ENCODE measurements at places on chromosomes 11 and 22. TPM values are rescaled to one million over a fixed set of nuclear protein-coding genes. Genes with fewer than 3 reads are reported as not detected.
A peak's percentile ranks its signal among the peaks of the same experiment; 100 is the strongest.

The OTOG gene
- not detected for total RNA-seq

The SMTNL1 gene
- total RNA-seq, result not detected

The XKR3 gene
- not detected for total RNA-seq

The CALCA gene
- not detected for total RNA-seq

The RFPL3 gene
- not detected for total RNA-seq

The SPDYC gene
- not detected for total RNA-seq

The KDM4E gene
- total RNA-seq, result not detected

The IFITM10 gene
- 0.92 TPM for total RNA-seq

The F2 gene
- total RNA-seq, result not detected

The PKP3 gene
- total RNA-seq, result 0.32 TPM

The TAF6L gene
- 8.2 TPM for total RNA-seq

The HBE1 gene
- total RNA-seq, result not detected

The CEP126 gene
- 1.1 TPM for total RNA-seq

DNA sequence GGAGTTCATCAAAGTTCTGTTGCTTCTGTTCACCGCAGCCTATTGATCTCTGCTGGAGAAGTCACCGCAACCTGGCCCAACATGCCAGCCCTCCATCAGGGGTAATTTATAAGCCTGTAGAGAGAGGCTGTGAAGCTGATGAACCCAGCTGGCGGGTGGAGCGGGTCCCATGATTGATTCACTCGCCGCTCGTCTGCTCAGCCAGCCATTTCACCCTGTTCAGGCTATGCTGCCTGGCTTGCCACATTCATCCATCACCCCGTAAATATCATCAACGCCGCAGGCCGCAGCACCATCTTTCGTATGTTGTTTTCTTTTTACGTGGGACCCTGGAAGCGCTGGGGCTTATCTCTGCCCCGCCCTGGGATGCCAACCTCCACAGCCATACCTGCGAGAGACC is 116.7 kb upstream of the OPCML start:
- no peak for DNase-seq

- no peak for DNase-seq
These were observed 32.5 kb downstream of the DRG1 start for GRCh38 chr22:31431950-31432349.

- DNase-seq, result no peak
These were observed 126.1 kb downstream of the PGR start for GRCh38 chr11:101003468-101003867.

- DNase-seq, result no peak
These were observed 892.4 kb downstream of the KCNA4 start for GRCh38 chr11:29124470-29124869.

DNA sequence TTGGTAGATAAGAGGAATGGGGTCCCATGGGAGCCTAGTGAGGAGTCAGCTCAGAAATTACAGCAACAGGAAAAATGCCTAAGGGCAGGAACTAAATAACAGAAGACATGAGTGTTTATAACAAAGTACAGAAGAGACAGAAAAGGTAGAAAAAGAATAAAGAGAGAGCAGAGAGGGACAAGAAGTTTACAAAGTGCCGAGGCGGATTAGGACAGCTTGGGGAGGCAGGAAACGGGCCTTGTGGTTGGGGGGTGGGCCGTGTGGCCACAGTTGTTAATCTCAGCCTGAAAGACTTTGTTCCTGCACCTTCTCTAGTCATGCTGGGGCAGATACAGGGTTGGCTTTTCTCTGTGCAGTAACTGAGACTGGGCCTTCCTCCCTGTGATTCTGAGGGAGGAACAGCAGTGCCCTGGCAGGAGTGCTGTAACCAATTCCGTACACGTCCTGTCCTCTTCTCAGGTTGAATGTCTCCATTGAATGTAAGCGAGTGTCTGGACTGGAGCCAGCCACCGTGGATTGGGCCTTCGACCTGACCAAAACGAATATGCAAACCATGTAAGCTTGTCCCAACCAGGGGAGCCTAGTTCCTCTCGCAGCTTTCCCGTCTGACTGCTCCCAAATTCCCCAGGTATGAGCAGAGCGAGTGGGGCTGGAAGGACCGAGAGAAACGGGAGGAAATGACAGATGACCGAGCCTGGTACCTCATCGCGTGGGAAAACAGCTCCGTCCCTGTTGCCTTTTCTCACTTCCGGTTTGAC is 13.2 kb downstream of the NAA40 start:
- no peak for DNase-seq

- no peak for DNase-seq
These were observed 33.1 kb upstream of the CARS1 start for GRCh38 chr11:3090096-3090901.

DNA sequence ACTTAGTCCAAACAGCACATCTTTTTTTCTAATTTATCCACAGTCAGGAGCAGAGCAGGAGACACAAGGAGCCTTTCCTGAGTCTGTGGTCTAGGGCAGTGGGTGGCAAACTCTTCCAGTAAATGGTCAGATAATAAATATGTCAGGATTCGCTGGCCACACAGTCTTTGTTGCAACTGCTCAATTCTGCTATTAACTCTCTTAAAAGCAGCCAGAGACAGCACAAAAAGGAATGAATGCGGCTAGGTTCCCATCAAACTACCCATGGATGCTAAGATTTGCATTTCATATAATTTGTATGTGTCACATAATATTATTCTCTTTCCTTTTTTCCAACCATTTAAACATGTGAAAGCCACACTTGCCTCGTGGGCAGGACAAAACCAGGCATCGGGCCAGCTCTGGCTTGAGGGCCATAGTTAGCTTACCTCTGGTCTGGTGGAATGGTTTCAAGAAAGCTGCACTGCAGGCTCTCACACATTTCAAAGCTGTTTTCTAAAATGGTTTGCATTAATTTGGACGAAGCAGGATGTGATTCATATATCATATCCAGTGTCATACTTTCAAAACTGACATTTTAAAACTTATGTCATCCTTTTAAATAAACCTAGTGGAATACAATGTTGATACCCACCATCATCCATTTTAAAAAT is 64.7 kb upstream of the CD5 start:
- no peak for DNase-seq

GRCh38 chr22:38034278-38034882 is 22.8 kb upstream of the PICK1 start:
- peak; percentile 89 for DNase-seq

- no peak for DNase-seq
These were observed 5.6 kb upstream of the ANKRD13D start for GRCh38 chr11:67283481-67283963.

GRCh38 chr22:44109416-44109815 is 71.3 kb upstream of the PARVG start:
- DNase-seq, result no peak

DNA sequence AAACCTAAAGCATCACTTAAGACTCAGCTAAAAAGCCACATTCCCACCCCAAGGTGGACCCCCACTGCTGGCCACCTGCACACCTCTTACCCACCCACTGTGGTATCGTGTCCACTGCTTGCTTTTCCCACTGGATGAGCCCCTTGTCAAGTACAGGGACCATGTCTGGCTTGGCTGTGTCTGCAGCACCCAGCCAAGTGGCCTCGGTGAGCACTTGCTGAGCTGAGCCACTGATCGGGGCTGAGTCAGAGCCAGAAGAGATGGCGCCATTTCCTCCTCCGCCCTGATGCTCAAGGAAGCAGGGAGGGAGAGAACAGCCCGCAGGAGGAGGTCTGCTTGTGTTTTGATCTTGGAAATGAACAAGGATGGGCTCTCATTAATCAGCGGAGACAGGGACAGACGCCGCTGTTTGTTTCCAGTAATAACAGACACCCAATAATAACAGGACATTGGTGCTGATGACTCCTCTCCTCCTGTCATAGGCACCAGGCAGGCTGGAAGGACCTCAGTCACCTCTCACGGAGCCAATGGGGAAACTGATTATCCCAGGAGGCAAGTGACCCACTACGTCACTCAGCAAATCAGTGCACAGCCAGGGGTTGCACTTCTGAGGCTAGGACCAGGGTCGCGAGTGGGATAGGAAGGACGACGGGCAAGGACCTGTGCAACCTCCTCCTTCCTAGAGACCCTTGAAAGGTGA is 85.2 kb upstream of the RTL6 start:
- no peak for DNase-seq

DNA sequence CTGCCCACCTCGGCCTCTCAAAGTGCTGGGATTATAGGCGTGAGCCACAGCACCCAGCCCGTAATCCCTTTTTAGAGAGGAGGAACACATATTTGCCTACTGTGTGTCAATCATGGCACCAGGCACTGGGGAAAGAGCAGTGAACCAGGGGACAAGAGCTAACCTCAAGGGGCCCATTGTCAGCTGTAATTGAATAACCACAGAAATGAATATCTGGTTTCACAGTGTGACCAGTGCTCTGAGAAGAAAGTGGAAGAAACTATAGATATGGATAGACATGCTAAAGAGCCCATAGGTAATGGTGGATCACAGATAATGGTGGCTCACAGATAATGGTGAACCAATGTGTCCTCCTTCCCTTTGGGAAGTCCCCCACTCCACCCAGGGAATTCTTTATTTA is 8.6 kb upstream of the KCTD14 start:
- DNase-seq, result no peak

GRCh38 chr11:64531906-64532312 is 59.1 kb upstream of the SLC22A12 start:
- DNase-seq, result no peak

- no peak for DNase-seq
These were observed 5.4 kb downstream of the FDX1 start for GRCh38 chr11:110434952-110435779.

GRCh38 chr22:25060522-25061071 is 108.1 kb downstream of the KIAA1671 start:
- no peak for DNase-seq

DNA sequence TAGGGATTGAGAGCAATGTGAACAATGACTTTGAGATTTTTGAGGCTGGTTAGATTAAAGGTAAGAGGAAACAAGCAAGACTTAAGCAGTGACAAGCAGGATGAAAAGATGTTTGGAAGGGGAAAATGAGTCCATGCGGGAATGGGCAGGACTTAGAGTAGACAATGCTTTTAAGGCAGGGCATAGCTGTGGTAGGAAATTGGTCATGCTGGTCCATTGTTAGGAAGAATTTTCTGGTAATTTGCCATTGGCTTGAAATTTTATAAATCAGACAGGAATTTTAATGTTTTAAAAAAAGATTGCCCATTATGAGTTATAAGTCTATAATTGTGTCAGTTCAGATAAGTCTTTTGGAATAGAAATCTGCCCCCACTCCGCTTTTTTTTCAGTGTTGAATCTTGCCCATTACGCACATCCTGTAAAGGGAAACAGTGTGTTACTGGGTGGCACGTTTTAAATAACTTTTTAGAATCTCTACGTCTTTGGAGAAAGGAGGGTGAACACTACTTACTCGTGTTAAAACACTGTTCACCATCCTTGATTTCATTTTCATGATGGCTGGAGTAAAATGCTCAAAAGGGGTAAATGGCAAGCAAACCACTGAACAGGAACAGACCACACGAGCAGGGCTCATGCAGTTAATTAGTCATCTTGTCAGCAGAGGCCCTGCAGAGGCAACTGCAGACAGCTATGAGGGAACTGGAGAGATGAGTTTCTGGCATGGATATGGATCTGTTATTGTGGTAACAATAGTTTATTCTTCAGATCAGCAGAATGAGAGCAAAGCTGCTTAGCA is 25.0 kb downstream of the SWAP70 start:
- no peak for DNase-seq

DNA sequence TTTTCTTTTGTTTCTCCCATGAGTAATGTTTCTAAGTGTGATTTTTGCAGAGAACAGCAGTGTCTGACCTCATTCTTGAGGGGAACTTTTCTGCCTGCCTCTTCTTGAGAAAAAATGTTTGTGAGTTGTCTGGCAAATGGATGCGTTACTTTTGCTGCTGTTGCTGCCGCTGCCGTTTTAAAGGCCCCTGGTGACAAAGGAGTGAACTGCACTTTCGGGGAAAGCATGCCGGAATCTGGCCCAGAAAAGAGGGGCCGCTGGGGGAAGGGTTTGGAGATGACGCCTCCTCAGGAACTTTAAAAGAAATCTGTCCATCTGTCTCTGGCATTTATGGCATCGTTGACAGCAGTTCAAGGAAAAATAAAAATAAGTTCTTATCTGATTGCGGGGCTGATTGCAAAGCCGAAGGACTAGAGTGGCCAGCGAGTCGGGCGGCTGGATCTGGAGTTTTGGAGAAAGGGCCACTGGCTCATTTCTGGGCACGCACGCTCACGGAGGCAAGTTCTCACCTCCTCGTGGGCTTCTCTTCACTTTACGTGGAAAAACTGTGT is 16.5 kb downstream of the ZBTB16 start:
- no peak for DNase-seq

GRCh38 chr11:72975778-72976521 is 161.7 kb downstream of the ATG16L2 start:
- no peak for DNase-seq

DNA sequence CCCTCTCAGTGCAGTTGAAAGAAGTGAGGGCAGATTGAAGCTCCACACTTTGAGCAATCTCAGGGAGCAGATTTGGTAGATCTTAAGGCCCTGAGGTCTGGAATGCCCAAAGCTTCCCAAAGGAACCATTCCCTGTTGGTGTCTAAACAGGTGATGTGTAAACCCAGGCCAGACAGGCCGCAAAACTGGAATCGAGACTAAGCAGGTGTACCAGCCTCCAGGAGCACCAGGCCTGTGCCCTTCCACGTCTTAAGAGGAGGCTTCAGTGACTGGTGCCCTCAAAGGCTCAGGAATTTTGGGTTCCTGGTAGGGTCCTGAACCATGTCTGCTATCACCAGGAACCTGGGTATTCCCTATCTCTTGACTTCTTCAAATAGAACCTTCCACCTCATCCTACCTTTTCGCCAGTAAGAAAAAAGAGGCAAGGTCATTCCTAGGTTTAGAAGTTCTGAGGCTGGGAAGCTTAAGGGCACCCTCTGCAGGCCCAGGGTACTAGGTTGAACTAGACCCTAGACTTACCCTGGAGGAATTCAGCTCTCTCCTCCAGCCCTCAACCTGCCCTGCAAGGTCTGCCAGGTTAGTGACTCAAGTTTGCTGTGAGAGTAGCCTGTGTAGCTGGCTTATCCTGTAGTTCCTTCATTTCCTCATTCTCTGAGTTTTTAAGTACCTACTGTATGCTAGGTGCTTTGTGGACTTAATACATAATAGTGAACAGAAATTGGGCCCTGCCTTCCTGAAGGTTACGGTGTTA is 100.0 kb upstream of the NNMT start:
- DNase-seq, result no peak

DNA sequence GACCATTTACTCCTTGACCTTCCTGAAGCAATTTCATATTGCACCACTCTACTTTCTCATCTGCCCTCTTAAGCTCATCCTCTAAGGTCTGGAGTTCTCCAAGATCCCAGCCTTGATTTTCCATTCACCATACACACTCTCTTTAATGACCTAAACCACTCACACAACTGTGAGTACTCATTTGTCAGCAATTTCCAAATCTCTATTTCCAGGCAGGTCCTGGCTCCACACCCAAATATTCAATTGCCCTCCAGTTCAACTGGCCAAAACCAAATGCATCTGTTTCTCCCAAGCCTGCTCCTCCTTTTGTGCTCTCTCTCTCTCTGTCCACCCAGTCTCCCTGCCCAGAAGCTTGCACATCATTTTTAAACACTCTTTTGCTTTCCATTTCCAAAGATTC is 39.6 kb downstream of the NEU3 start:
- no peak for DNase-seq

GRCh38 chr22:42780070-42780540 is 59.4 kb upstream of the A4GALT start:
- peak; percentile 4 for DNase-seq

Data from Right ventricle myocardium inferior (tissue), 1 donor.